Tongue (tissue), 3 donors: ENCODE measurements at places on chromosomes 3 and 15.

DNA sequence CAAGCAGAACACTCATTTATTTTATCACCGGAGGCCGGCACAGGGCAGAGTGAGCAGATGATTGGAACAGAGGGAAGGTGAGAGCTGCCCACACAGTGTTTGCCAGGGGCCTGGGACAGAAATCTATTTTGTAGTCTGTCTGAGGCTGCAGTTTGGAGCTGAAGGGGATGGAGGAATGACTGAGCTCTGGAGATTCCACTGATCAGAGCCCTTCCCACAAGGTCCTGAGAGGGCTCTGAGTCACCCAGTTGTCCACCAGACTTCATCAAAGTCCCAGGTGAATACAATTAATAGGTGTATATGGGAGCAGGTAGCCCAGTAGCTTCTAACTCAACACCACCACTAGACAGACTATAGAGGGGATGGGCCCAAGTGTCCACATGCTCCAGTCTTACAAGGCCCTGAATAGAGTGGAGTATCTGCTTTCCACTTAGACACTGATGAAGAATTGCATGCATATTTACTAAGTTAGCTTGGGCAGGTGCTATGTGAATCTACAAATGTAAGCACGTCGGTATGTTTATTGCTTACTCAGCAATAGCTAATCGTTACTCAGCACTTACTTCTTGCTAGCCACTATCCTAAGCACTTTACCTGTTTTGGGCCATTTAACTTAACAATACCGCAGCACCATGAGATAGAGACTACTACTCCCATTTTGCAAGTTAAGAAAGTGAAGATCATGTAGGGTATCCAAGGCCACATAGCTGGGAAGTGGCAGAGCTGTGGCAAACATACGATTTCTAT lies 2.7 kb upstream of the STARD5 start:
- no peak for DNase-seq

DNA sequence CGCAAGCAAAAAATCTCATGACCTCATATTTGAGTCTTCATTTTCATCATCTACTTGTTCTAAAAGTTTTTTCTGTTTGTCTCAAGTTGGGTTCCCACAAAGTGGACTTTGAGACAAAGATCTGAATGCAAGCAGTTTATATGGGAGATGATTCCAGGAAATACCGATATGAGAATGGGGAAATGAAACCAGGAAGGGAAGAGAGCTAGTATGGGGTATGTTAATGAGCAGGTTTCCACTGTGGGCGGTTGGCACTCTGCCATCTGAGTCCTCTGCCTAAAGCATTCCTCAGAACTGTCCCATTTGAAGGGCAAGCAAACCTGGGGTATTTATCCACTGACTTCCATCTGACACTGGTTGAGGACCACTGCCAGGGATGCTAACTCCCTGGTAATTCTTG lies 8.8 kb downstream of the ADPRH start:
- no peak for DNase-seq

GRCh38 chr3:133820129-133820528 lies 14.5 kb downstream of the SRPRB start:
- DNase-seq, result peak; percentile 18

DNA sequence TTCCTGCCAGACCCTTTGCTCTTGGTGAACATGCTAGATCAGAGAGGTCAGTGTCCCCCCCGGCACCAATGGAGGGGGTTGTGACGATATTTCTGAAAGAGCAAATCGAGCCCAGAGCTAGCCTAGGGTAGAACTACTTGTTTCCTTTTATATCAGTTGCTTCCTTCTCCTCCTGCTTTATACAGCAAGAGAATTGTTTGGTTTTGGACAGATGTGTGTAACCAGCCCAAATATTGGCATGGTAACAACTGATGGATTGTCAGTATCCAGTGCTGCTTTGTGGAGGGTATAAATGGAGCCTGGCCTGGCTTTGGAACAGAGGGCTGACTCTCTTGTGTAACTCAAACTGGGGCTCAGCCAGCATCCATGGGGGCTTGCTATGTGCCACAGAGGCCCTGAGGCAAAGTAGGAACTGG lies 27.2 kb downstream of the SNX1 start:
- DNase-seq, result no peak

DNA sequence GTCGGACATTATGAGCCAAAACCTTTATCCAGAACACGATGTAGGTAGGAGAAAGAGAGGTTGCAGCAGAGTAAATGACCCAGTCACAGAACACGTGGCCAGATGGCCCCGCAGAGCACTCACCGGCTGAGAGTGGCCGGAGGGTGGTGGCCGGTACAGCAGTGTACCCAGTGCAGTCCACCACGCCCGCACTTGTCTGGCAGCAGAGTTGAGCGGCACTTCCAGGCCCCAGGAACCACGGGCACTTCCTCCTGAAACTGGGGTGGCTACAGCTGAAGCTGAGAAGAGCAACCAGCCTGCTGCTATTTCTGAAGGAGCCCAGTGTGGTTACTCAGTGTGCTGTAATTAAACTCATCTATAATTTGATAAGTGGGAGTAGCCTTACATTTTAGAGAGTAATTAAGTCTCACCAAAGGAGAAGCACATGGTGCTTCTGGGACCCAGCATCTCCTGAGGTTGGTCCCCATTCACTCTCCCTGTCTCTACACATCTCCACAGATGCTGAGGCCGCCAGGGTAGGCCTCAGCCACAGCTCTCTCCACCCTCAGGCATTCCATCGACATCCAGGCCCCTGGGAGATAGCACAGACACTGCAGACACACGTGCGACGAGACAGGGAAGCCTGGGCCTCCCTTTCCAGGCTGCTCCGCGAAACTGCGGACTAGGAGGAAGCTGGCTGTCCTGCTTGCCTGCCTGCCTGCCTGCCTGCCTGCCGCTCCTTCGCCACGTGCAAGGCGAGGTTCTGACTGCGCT lies 49.8 kb downstream of the BDH1 start:
- no peak for DNase-seq

- DNase-seq, result no peak
These were observed 89.6 kb upstream of the SNRK start for GRCh38 chr3:43196721-43197120.

- no peak for DNase-seq
These were observed 49.5 kb downstream of the SMAD6 start for GRCh38 chr15:66751579-66751978.

DNA sequence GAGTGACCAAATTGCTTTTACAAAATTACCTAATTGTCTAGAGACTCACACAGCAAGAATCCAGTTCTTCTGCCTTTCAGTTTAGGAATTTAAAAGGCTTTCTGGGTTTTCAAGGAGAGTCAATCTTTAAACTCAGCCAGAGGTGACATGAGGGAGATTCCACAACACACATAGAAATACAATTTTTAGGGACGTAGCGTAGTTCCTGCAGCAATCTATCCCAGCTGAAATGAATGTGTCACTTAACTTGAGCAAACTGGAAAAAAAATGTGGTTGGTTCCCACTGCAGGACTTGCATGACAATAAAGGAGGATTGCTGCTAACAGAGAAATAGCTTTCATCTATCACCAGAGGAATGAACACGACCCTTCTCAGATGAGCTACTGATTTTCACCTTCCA lies 269.7 kb downstream of the OTOL1 start:
- no peak for DNase-seq

DNA sequence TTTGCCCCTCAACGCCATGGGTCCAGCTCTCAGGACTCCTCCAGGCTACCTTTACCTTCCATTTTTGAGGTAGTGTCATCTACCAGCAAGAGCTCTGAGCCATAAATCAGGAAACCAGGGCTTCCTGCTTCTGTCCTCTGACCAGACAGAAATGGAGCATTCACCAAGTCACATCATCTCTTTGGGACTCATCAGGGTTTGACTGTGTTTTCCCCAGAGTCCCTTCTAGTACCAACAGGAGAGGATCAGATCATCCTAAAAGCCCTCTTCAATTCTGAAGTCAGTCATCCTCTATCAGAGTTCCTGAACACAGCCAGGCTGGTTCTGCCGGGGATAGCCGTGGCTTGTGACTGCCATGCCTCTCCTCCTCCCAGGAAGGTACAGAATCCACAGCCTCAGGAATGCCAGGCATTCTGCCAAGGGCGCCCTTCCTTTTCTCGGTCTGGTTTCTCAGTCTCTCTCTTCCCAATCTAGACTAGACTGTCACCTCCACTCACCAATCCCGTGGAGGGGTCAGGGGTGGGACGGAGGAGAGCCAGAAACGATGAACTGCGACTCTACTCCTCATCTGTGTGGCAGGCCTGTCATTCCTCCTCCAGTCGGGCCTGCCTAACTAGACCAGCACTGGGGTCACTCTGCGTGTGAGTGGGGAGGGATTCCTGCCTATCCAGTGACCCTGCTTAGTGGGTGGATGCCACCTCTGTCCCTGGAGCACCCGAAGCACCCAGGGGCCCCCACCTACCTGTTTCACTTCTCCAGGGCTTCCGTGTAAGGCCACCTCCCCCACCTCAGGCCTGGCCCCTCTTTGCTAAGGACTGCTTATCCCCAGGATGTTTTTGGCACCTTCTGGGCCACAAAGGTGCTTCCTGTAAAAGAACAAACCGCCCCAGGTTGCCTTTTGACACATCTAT lies 30.9 kb downstream of the CCNL1 start:
- DNase-seq, result no peak

DNA sequence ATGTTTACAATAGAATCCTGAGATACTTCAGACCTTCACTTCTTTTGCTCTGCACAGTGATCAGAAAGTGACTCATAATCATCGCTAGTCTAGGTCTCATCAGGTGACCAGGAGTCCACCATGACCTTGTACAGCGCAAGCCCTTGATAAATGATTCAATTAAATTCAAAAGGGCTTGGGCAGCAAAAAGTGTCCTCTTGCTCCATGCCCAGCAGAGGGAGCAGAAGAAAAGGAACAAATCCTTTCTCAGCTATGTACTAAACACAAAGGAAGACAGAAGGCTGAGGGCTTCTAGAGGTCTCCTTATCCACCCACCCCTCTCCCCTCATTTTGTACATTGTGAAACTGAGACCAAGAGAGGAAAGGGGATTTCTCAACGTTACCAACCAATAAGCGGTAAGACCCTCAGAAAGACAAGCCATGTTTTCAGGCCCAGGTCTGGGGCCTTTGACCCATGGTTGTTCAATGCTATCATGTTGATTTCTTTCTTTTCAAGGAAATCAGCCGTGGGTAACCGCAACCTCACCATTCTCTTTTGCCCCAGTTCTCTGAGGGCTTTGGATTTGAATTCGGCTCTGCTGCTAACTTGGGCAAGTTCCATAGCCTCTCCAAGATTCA lies 74.8 kb downstream of the AQP9 start:
- DNase-seq, result no peak
